Endothelial cell (in vitro differentiated cells): ENCODE measurements at places on chromosomes 5 and 9.

DNA sequence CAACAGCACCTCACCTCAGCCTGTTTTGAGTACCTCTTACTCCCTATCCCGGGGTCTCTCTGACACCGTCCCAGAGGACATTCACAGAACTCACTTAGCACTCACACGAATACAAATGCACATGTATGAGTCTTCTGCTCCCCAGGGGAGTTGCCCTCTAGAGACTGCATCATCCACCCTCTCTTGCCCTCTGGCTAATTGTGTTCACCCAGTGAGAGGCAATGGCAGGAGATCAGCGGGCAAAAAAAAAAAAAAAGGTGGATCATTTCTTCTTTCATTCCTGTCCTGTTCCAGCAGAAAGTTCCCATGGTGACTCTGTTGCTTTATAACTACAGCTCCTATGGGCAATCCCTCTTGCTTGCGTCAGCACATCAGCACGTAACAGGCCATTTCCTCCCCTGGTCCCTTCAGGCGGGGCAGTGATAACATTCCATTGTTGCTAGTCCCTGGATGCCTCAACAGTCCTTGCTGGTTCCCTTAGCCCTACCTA is 23.5 kb upstream of the SNX2 start:
- peak; percentile 38 for DNase-seq

DNA sequence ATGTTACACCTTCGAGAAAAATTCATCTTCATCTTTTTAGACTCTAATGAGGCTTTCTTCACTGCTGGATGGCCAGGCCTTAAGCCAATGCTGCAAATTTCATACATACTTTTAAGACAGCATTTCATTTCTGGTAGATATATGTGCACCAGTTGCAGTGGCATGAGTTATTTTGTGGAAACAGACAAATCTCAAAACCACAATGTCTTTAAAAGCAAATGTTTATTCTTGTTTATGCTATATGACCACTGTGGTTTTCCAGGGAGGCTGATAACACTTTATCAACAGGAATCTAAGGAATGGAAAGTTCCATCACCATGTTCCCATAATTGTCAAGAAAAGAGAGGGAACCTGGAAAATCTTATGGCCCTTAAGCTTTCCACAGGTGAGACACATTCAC is 27.7 kb downstream of the CDH9 start:
- DNase-seq: no peak

DNA sequence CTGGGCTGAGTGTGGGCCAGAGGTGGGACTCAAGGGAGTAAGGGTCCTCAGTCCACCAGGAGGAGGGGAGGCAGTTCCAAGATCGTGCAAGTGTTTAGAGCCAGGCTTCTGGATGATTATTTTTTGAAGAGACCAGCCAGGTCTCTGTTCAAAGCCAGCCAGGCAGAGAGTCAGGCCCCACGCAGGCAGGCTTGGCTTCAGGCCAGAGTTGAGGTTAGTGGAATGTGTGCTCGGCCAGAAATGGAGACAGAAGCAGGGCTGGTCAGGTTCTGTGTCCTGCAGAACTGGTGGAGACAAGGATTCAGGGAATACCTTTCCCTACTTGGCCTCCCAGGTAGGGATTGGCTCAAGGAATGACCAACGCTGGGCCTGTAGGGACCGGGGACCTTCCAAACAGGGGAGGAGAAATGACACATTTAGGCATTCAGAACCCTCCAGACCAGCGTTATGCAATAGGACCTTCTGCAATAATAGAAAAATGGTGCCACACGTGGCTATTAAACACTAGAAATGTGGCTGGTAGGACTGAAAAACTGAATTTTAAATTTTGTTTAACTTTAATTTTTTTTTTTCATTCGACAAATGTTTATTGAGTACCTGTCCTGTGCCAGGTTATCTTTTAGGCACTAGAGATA is 106.2 kb downstream of the CMYA5 start:
- no peak for DNase-seq

DNA sequence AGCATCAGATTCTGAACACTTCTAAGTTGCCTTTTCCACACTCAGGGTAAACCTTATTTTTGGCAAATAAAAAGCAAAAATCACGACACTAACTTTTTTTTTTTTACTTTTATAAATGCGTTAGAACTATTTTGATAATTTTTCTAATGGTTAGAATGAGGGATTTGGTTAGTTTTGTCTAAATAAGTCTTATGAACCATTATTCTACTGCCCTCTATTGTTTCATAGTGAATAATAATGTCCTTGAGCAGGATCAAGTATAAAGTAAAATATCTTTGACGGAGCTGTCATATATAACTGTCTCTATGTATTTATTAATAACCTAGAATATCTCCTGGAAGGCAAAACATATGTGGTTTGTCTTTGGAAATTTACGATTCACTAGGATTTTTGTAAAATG is 631.8 kb downstream of the GABRG2 start:
- no peak for DNase-seq

DNA sequence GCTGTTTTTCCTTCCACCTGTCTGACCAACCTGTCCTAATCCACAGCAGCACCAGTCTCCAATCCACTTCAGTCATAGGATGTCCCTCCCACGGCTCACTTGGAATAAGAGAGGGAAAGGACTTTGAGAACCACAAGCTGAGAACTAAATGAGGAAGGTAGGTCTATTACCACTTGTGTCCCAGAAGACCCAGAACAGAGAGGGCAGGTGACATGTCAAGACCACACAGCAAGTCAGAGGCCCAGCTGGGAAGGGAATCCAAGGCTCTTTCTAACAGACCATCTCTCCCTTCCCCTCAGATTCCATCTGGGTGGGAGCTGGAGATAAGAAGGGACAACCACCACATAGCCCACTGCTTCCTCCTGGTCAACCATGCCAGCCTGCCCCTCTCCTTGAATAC is 14.6 kb downstream of the ANXA6 start:
- no peak for DNase-seq

GRCh38 chr9:133976191-133976861 is 15.8 kb downstream of the VAV2 start:
- no peak for DNase-seq

- no peak for DNase-seq
These were observed 865.1 kb downstream of the CDH18 start for GRCh38 chr5:19122923-19123322.

- DNase-seq: no peak
These were observed 5.2 kb upstream of the RAPGEF6 start for GRCh38 chr5:131640043-131640856.

DNA sequence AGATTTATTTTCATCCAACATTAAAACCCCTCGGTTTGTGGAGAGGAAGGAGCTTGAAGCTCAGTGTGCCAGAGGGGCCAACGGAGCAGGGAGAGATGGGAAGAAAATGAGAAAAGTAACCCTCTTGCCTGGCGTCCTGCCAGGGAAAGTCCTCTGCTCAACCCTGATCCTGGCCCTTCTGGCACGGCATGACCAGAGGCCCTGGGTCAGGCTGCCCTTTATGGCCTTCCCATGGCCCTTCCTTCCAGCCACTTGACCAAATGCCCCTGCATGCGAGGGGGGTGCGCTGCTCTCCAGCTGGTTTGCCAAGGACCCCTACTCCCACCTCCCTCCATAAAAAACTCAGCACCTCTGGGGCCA is 43.8 kb downstream of the SPRY4 start:
- DNase-seq: no peak

GRCh38 chr9:69657269-69657668 is 14.9 kb downstream of the APBA1 start:
- no peak for DNase-seq

DNA sequence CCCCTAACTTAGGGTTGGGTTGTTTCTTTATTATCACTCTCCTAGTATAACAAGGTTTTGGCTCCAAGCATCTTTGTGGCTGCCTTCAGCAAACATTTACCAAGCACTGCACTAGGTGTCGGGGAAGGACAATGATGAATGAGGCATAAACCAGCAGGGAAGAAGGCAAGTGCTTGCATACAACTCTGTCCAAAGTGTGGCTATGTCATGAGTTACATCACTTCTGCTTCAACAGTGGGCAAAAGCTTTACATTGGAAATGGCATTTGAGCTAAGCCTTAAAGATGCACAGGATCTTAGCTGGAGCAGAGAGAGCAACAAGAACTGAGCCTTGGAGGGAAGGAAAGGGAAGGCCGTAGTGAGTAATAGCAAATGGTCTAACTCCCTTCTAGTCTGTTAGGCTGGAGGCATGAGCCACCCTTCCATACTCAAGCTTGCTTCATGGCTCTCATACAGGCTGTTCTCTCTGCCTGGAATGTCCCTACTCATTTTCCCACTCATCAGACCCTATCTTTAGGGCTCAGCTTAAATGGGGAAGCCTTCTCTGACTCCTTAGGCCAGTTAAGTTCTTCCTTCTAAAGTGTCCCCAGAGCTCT is 121.8 kb downstream of the SEMA6A start:
- DNase-seq: no peak

DNA sequence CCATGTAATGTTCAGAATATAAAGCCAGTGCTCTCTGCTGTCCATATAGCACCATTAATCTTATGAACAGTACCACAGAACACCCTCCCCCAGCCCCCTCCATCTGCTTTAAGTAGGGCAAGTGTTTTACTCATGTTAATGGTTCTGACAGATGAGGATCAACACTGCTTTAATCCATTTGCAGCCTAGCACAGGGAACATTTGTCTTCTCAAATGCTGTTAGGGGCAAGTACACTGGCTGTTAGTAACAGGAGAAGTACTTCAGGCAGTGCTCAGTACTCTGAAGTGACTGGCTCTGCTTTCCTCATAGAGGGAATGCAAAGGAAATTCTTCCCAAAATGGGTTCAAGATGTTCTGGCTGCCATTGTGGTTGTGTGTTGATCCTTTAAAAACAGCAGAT is 202.6 kb downstream of the DCP2 start:
- DNase-seq: no peak

DNA sequence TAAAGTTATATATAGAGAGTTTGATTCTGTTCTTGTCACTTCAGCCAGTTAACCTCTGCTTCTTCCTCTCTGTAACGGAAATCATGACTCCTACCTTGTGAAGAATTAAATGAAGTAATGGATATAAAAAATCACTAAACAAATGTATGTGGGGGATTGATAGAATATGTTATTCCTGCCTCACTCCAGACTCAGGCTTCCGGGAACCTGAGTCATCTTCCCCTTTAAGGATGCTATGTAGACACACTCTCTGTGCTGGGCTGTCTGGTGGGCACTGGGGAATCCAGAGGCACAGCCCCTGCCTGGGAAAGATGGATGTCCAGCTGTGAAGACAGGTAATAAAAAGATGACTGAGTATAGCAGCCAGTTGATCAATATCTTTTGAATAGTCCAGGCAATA is 77.4 kb downstream of the ZNF618 start:
- DNase-seq: no peak

GRCh38 chr5:176661676-176662075 is 14.4 kb downstream of the TSPAN17 start:
- no peak for DNase-seq

DNA sequence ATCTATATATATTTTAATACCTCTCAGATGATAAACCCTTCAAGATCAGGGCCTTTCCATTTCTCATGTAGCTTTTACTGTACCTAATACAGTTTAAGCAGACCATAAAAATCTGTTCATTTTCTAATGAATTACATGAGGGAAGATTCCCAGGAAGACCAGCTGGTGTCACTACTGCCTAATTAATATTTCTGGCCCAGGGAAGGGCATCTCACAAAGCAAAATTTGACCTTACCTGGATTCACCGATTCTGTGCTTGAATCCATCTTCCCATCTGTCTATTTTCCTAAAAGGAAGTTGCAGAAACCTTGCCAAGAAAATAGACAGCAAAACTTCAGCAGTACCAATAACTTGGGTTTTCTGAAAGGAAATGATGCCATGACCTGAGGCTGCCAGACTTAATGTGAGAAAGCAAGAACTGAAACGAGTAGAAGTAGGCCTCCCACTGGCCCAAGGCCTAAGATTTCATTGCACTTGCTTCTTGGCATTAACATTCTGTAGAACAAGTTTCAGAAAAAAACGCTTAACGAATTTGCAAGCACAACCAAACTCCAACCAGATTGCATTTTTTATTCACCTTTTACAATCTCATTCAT is 83.0 kb upstream of the GLIS3 start:
- DNase-seq: peak; percentile 18

DNA sequence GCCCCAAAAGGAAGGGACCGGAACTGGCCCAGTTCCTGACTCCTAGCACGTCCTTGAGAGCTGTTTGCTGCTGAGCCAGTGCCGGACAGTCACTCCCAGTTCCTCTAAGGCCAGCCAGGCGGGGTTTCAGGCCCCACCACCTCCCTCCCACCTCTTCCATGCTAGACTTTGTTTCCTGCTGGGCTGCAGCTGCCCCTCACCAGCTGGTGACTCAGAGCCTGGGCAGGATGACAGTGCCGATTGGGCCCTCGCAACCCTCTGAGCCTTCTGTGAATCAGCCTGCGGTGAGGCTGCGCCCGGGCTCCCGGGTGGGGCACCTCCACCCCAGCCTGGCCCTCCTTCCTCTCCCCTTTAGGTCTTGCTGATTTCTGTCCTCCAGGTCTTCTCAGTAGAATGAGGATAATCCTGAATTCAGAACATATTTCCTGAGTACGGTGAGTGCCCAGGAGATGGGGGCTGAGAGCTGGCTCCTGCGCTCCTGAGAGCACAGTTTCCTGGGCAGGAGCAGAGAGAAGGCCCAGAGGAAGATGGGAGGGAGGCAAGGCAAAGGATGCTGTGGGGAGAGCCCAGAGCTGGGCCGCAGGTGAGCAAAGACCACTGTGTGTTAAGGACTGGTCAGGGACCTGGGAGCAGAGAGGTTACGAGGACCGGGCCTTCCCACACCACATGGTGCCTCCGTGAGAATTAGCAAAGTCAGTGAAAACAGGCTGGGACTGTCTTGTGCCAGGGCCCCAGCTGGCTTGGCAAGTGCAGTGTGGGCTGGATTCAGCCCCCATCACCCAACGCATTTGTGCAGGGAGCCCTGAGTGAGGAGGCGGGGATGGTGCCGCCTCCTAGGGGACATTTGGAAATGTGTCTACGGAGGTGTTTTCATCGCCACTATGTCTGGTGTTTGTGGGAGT is 32.9 kb upstream of the STXBP1 start:
- DNase-seq: peak; percentile 80

DNA sequence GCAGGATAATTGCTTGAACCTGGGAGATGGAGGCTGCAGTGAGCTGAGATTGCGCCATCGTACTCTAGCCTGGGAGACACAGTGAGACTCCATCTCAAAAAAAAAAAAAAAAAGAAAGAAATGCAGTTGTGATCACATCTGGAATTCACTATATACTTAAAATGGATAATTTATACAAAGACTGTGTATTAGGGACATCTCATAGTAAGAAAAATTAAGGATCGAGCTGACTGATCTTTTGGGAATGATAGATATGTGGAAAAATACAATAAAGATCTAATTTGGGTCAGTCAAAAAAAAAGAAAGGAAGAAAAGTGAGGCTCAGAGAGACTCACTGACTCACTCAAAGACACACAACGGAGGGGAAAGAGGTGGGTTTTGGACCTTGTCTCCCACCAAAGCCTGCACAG is 73.2 kb upstream of the STXBP1 start:
- DNase-seq: no peak

DNA sequence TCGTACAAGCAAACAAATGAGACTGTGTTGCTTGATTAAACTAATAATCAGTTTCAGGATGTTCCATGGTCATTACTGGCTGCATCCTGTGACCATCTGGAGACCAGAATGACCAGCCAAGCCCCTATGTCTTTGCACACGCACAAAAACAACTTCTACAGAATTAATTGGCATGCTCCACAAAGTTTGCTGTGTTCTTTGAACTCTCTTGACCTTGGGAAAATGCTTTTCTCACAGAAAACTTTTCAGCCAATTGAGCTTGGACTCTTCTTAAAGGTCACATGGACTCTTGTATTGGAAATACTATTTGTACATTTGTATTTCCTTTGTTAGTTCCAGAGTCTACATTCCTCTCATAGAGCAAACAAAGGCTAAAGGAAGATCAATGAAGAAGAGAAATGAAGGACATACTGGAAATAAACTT is 147.8 kb downstream of the ARRDC3 start:
- no peak for DNase-seq
